ENCODE measurements at places on chromosomes 3 and 15.

DNA sequence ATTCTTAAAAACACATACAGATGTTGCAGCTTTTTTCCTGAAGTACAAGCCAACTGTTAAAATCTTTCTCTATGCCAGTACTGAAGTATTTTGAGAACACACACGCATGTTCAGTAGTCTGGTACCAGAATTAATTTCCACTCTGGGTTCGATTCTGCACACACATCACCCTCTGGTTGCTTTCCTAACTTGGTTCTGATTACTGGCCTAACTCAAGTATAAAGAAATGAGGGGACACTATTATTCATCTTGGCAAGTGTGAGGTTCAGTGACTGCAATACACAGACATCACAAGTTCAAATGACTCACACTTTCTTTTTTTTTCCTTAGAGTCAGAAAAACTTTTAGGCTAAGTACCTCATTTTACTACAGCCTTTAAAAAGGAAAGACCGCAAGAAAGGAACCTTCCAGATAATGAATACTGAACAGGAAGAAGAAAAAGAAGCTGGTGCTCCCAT is 37.4 kb upstream of the LDHAL6B start:
- DNase-seq = peak; percentile 76

DNA sequence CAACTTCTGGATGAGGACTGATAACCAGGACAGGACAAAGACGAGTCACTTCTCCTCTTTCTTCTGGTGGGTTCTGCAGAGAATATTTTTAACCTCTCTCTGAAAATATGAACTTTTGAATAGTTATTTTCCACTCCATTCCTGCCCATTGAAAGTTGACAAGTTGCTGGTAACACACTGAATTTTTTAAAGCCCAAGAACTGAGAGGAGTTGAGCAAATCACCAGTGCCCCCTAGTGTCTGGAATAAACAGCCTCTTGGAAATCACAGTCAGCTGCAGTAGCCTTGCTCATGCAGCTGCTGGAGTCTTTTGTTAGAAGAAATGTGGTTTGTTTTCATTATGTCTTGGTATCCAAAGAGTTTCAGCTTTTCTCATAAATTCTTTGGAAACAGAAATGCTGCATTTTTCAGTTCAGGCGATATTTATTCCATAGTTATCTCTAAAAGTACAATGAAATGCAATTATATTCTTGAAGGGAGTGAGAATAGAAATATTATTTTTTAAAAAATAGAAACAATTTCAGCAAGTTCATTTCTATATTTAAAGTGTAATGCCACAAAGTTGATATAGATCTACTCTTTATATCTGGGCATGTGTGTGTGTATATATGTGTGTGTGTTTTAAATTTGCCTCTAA is 741.0 kb upstream of the CBLB start:
- DNase-seq = peak; percentile 89

DNA sequence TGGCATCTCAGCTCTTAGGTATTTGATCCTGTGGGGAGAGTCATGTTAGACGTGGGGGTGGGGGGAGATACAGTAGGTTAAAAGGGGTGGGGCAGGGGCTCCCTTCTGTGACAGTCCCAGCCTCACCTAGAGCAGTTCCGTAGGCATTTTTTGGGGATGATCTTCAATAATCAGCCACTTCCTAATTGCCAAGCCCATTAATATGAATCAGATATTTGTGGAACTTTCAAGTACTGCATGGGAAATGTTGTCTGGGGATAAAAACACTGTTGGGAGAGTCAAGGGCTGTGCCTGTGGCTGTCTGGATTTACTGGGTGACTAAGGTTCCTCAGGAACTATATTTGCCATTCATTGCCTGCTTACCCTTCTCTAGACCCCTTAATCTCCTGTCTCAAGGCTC is 9.5 kb downstream of the C3orf52 start:
- DNase-seq = no peak

DNA sequence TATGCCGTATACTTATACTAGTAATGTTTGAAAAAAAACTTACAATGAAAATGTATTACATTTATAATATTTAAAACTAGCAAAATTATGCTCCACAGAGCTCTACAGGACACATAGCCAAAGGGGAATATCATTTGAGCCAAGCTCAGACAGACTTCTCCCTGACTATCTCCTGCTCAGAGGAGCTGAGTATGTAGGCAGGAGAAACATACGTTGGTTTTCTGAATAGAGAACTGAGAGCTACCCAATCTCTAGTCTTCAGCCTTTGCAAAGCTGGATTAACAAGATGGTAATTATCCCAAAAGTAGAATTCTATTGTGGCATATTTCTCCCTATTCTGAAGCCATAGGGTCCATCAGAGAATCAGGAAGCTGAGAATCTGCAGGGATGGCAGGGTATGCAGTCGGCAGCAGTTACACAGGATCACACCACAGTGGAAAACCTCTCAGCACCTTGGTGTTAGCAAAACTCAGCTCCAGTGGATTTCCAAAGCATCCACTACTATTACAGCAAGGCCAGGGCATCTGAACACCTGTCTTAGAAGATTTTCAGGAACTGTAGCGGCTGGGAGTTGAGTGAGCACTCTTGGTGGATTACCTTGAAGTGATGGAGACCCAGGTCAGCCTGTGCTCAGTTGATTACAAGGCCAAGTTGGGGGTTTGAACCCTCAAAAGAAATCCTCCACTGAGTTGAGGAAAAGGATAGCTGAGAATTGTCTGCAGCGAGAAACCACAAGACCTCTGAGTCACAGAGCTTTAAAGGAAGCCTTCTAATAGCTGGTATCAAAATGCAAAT is 30.1 kb downstream of the GPR15 start:
- DNase-seq = peak; percentile 7

- DNase-seq = no peak
Measured at GRCh38 chr3:26838026-26838425, 215.5 kb downstream of the LRRC3B start.

GRCh38 chr3:109018828-109019227 is 65.1 kb upstream of the GUCA1C start:
- DNase-seq = no peak

GRCh38 chr3:134337511-134338200 is 36.6 kb downstream of the AMOTL2 start:
- DNase-seq = no peak

DNA sequence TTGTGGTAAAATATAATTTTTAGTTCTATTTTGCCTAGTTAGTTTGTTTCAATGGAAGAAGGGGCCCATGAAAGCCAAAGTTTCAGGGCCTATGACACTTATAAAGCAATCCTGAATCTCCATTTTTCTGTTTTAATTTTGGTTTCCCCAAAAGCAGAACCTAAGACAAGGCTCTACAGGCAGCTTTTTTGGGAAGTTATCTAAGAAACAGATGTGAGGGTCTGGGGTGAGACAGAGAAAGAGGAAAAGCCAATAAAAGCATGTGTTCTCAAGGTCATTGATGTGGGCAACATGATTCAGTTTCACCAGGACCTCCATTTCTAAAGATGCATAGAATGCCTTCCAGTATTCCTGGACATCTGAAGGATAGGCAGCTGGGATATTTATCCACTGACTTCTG is 598.5 kb downstream of the PDCD6IP start:
- no peak for DNase-seq

GRCh38 chr3:141049681-141050080 is 1.5 kb upstream of the SPSB4 start:
- no peak for DNase-seq

GRCh38 chr3:194572143-194572789 is 61.0 kb downstream of the TMEM44 start:
- peak; percentile 95 for DNase-seq

DNA sequence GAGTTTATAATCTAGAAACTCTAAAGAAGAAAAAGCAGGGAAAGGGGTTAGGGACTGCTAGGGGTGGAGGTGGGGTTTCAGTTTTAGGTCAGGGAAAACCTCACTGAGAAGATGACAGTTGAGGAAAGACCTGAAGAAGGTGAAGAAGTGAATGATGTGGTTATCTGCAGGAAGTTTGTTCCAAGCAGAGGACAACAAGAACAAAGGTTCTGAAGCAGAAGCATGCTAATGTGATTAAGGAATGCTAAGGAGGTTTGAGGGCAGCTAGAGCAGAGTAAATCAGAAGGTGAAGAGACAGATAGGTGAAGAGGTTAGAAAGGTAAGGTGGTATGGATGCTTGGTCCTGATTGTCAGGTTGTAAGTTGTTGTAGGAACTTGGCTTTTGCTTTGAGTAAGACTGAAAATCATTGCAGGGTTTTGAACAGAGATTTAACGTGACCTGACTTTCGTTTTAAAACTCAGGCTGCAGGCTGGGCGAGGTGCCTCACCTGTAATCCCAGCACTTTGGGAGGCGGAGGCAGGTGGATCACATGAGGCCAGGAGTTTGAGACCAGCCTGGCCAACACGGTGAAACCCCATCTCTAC is 8.6 kb downstream of the OXSR1 start:
- DNase-seq = no peak

DNA sequence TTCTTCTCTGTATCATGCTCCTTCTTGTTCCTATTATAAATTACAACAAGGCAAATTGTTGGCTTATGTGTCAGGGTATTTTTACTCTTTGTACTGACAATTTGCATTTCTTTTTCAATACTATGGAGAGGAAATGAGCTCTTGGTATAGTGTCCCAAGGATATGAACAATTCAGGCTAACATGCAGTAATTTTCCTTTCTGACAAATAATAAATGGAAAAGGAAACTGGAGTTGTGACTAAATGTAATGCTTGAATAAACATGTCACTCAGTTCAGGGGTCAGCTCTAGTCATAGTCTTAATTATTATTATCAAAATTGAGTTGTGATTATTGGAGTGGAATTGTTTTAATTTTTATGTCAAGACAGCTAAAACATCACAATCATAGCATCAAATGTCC is 256.0 kb upstream of the ZPLD1 start:
- DNase-seq = no peak

- no peak for DNase-seq
Measured at GRCh38 chr15:65081758-65082157, 5.2 kb downstream of the KBTBD13 start.

DNA sequence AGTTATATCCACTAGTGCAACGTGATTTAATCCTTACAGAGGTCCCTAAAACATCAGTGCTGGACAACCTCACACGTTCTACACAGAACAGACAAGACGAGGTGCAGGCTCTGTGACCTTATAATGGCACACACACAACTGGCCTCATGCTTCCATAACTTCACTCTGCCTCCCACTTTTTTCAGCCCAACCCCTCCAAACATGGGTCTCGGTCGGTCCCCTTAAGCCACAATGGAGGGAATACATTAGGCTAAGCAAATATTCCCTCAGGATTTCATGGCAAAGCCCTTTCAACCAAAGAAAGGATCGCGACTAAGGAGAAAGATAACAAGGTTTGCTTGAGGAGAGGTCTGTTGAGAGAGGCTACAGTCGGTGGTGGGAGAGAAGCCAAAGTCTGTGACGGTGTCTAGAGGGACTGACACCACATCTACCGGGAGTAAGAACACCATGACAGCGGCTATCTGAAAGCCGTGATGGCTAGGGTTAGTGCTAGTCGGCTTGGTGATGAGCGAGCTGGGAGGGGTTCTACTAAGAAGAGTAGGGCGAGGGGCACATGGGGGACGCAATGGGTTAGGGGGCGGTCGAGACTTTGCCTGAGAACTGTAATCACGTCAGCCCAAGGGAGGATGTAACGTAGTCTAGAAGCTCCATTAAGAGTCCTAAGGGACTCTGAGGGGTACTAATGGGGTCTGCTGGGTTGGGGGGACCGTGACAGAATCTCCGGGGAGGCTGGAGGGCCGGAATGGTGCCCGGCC is 1.0 kb downstream of the MYO9A start:
- peak; percentile 14 for DNase-seq

DNA sequence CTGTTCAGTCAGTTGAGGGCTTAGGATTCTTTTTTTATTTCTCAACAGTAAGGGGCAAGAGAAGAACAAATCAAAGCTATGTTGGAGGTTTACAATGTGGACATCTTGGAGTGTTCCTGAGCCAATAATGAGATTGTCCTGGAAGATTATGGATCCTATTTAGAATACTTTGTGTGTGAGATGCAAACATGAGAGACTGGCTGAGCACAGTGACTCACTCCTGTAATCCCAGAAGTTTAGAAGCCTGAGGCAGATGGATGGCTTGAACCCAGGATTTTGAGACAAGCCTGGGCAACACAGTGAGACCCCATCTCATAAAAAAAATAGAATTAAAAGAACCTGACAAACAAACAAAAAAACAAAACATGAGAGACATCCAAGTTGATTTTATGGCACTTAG is 351.6 kb downstream of the GAP43 start:
- DNase-seq = peak; percentile 19

DNA sequence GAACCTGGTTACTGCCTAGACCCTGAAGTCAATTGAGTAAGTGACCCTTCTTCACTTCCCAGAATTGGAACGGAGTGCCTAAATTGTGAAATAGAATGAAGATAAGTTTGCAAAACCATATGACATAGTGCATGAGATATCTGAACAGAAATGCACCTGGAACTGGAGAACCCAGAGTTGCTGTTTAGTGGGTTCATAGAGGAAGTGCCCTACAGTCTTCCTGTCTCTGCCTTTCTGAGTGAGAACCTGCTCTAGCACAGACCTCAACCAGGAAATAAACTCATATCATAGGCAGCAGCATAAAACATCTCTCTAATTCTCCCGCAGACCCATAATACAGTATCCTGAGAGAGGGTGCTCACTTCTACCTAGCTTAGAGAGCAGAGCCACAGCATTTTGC is 82.9 kb downstream of the EOMES start:
- DNase-seq = no peak

DNA sequence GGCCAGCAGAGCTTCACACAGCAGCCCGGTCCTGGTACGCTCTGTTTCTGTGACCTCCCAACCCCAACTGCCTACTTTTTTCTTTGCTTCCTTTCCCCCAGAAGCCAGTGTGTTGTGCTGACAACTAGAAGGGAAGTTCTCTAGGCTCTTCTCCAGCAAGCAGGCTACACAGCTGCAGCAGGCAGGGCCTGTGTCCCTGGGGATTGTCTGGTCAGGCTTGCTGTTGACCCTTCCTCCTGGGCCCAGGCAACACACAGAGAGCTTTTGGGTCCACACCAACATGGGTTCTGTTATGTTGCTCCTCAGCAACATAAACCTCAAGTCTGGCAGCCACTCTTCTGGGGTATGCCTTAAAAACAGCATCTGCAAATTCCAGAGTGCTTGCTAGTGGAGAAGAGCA is 36.2 kb upstream of the TSPAN3 start:
- DNase-seq = no peak

DNA sequence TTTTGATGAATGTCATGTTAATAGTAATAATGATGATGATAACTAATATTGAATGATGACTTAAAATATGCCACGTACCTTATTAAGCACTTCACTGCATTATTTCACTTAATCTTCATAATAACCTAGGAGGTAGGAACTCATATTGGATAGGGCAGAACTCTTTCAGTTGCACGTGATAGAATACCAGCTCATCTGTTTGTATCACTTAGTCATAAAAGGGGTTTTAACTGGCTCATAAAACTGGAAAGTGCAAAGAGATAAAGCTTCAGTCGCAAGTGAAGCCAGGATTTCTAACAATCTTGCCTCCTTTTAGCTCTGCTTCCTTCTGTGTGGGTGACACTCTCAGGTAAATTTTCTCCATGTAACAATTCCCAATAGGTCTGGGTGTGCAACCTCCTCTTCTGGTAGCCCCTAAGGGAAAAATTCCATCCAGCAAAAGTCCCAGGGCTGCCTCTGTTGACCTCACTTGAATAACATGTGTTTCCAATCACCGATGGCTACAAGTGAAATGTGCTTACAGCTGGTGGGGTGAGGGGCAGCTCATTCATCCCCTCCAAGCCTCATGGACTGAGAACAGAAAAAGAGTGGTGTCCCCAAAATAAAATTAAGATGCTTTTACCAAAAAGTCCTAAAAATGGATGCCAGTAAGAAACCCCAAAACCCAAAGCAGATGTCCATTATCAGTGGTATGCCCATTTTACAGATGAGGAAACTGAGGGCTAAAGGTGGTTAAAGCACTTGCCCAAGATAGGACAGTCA is 9.3 kb downstream of the GXYLT2 start:
- DNase-seq = peak; percentile 69

GRCh38 chr15:25739687-25740121 is 123.4 kb downstream of the ATP10A start:
- DNase-seq = peak; percentile 31
